ENCODE measurements at places on chromosomes 3 and 15.

DNA sequence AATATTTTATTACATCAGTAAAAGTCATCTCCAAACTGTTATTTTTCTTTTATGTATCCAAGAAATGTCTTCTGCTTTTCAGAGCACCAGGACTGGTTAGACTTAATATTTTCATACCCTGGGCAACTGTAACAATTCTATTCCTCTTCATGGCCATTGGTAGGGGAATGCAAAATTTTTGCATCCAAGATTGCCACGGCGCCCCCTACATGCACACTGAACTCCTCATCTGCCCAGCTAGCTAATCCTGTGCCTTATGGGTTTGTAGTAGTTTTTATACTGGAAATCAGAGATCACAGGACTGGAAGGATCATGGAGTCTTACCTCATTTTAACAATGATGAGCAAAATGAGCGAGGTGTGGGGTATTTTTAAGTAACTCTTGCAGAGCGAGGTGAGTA is 74.2 kb downstream of the CRTC3 start:
- DNase-seq: no peak

- DNase-seq: no peak
These were observed 49.9 kb downstream of the TFG start for GRCh38 chr3:100759159-100759558.

GRCh38 chr3:51986010-51986947 is 2.9 kb downstream of the ACY1 start:
- DNase-seq: no peak

GRCh38 chr3:192417559-192418055 is 309.7 kb downstream of the FGF12 start:
- DNase-seq: no peak

DNA sequence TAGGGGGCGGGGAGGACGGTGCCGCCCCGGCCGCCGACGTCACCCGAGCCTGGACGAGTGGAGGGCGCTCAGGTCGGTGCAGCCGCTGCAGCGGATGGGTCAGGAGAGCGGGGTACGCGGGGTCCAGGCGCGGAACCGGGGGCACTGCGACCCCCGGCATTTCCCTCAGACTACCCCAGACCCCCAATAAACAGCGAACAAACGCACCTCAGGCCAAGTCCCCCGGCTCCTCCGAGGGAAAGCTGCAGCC is 78.9 kb downstream of the IQSEC1 start:
- DNase-seq: no peak

All from activated naive CD8-positive, alpha-beta T cell treated with anti-CD3 and anti-CD28 coated beads, Interleukin-2, amount 50 U/mL, for 16 hours (primary cell).